GM12865 (cell line): ENCODE measurements at places on chromosomes 7 and 10.
A peak's percentile ranks its signal among the peaks of the same experiment; 100 is the strongest.

GRCh38 chr7:99191869-99192596 lies 15.9 kb downstream of the KPNA7 start:
- DNase-seq = no peak

DNA sequence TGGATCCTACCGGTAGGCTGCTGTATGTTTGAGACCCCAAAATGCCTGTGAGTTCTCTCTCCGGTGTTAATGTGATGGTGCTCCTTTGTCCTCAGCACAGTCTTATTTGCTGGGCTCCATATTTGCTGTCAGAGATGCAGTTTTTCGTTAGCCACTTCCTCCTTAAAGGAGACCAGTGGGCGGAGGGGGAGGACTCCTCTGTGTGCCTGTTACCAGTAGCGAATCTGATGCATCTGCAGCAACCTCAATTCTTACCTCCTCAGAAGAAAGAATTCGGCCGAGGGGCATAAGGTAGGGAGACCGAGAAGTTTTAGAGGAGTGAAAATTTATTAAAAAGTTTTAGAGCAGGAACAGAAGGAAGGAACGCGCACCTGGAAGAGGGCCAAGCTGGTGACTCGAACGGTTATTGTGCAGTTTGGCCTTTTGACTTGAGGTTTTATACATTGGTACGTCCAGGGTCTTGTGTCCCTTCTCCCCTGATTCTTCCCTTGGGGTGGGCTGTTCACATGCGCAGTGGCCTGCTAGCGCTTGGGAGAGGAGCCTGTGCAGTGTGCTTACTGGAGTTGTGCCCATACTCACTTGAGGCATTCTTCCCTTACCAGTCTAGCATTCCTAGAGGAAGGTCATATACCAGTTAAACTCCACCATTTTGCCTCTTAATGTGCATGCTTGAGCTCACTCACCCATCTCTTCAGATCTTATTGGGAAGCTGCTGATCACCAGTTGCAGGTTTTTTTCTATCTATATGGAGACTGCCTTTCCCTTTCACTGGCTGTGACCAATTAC lies 49.5 kb downstream of the GNAI1 start:
- no peak for DNase-seq

DNA sequence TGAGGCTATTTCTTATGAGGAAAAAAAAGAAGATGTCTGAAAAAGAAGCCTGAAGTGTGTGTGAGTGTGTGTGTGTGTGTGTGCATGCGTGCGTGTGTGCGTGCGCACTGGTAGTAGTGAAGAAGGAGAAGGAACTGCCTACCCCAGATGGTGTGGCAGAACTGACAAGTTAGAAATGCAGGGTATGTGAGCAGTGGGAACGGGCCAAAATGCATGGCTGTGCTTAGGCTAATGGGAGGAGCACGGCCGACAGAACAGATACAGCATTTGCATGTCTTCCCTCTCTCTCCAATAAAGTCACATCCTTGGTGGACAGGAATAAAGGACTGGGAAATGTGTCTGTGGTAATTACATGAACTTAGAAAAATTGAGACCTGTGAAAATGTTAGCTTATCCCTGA lies 94.3 kb downstream of the IDE start:
- DNase-seq = no peak

DNA sequence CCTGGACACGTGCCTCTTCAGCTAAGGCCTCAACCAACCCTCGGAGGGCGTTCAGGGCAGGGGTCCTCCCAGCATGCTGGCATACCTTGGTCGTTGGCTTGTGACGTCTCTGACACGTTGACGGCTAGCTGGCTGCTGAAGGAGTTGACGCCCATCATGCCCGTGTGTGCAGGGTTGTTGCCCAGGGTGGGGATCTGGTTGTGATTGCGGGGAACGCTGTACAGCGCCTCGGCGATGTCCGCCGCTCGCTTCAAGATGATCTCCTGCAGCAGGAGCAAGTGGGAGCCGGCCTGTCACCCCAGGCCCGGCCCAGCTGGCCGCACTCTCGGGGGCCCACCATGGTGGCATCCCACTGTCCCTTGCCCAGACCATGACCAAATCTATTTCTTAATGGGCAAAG lies 122.0 kb downstream of the EBF3 start:
- DNase-seq = no peak

DNA sequence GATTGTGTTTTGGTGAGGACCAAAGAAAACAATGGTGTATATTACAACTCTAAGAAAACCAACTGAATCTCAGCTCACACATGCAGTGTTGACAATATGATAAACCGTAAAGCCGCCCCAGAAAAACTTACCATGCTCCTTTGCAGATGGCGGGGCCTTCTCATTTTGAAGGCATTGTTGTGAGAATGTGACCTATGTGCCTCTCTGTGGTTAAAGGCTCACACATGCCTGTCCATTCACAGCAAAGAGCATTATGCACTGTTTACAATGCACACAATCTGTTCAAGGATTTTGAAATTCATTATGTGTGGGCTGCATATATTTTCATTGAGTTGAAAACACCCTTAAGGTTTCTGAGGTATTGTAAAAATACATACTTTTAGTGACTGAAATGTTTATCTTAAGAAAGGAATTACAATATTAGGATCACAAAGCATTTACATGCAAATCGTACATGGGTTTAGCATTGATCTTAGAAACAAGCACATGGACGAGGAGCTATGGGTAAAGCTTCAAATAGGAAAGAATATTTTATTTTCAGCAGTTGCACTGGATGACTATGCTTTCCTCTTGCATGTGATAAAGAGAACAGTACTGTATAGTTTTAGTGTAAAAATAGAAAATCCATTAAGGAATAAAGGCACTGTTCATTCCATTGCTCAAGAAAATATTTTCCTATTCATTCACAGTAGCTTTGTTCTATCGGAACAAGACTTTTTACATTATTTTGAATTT lies 334.3 kb downstream of the ARL4A start:
- no peak for DNase-seq

GRCh38 chr7:73891178-73891885 lies 30.4 kb downstream of the TMEM270 start:
- DNase-seq = no peak

DNA sequence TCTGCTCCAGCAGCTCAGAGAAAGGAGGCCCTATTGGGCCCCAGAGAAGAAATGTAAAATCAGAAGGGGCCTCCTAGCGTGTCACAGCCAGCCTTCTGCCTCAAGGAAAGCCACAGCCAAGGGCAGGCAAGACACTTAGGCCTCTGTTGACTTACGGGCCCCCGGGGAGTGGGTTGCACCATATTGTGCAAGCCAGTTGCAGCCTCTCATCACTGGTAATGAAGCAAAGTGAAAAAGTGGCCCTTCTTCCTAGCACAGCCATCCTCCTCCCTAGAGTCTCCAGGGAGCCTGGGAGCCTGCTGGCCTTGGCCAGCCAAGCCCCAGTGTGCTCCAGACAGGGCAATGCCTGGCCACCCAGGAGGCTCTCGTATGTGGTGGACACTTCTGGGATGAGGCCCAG lies 56.2 kb upstream of the GDF10 start:
- DNase-seq = no peak

- DNase-seq = no peak
These were observed 14.2 kb upstream of the NMT2 start for GRCh38 chr10:15182540-15183207.

GRCh38 chr10:14010101-14010558 lies 320.6 kb downstream of the FRMD4A start:
- DNase-seq = peak; percentile 84

- no peak for DNase-seq
These were observed 64.1 kb downstream of the SHOC2 start for GRCh38 chr10:110983466-110983865.

- DNase-seq = no peak
These were observed 3.7 kb upstream of the FZD9 start for GRCh38 chr7:73429622-73430505.

- DNase-seq = no peak
These were observed 1.3 kb upstream of the POT1 start for GRCh38 chr7:124930655-124931597.

- no peak for DNase-seq
These were observed 358.8 kb downstream of the PRPF18 start for GRCh38 chr10:13945390-13946208.

DNA sequence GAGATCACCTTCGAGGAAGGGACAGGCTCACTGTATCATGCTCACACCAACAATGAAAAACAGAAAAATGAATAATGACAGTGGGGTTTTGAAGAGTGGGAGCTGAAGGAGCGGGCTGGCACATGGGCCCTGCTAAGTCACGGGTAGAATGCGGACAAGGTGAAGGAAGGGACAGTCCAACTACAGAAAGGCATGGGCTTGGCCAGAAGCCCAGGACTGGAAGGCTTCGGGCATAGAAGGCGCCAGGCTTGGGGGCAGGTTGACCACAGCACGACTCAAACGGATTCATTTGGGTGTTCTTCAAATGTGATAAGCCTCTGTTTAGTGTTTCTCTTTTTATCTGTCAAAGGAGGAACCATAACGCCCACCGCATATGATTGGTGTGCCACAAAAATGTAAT lies 509.5 kb downstream of the CCSER2 start:
- no peak for DNase-seq

DNA sequence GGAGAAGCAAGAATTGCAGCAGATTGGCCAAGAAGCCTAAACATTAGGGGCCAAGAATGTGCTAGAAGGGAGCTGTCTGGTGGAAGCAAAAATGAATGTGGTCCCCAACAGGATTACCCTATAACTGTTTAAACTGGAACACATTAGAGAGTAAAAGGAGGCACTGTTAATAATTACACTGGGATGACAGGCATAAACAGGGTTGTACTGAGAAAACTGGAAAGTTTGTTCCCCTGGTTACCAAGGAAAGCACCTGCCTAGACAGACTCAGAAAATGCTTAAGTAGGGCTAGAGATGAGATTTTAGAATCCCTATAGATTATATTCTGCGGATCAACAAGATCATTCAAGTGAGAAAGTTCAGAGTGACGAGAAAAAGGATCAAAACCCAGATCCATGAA lies 100.8 kb downstream of the CTTNBP2 start:
- no peak for DNase-seq

DNA sequence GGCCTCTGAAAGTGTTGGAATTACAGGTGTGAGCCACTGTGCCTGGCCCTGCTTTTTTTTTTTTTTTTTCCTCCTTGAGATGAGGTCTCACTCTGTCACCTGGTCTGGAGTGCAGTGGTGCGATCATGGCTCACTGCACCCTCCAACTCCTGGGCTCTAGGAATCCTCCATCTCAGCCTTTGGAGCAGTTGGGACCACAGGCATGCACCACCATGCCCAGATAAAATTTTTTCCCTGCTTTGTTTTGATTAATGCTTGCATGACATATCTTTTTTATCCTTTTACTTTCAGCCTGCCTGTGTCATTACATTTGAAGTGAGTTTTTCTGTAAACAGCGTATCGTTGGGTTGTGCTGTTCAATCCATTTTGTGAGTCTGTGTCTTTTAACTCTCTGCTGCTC lies 97.0 kb downstream of the ANKRD61 start:
- no peak for DNase-seq

DNA sequence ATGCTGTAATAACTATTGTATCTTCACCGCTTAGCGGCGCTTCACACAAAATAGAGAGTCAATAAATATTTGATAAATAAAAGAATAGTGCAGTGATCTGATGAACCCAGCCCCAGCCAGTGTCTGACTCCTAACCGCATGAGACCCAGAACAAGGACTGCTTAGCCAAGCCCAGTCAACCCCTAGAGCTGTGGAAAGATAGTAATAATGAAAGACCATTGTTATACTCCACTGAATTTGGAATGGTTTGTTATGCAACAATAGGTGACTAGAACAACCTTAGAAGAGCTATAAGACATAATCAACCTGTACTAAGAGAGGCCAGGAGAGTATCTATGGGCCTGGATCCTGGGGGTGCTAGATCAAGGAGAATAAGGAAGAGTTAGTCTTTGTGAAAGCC lies 230.5 kb upstream of the INHBA start:
- no peak for DNase-seq
